ENCODE measurements at places on chromosomes 16 and 17.

DNA sequence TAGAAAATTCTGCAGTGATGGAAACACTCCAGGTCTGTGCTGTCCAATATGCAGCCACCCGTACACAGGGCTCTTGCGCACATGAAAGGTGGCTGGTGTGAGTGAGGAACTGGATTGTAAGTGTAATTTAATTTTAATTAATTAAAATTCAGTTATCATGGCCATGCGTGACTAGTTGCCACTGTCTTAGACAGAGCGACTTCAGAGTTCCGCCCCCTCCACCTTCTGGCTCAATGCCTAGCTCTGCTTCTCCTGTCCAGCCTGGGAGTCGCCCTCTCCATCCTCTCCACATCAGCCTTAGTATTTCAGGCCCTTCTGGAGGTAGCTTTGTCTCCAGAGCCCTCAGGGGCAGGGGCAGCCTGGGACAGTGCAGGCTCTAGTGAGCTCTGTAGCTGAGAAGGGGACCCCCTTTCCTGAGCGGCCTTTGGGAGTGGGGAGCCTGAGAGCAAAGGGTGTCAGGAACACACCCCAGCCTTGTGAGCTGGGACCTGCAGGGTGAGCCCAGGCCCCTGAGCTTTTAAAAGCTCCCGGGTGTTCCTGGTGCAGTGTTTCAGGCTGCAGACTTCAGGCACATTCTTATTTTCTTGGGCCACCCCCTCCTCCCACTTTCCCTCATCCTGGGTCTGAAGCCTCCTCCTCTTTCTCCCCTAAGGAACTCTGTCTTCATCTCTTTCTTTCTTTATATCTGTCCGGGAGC is 99.4 kb downstream of the IRF8 start:
- no peak for DNase-seq

- no peak for DNase-seq
These were observed 19.0 kb downstream of the CACNG4 start for GRCh38 chr17:66983414-66984021.

DNA sequence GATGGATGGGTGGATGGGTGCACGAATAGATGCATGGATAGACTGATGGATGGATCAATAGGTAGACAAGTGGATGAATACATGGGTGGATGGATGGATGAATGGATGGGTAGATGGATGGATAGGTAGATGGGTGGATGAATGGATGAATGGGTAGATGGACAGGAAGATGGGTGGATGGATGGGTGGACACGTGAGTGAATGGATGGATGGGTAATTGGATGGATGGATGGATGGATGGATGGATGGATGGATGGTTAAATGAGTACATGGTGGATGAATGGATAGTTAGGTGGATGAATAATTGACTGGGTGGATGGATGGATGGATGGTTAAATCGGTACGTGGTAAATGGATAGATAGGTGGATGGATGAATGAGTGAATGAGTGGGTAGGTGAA is 89.7 kb upstream of the ZNF469 start:
- DNase-seq, result no peak

DNA sequence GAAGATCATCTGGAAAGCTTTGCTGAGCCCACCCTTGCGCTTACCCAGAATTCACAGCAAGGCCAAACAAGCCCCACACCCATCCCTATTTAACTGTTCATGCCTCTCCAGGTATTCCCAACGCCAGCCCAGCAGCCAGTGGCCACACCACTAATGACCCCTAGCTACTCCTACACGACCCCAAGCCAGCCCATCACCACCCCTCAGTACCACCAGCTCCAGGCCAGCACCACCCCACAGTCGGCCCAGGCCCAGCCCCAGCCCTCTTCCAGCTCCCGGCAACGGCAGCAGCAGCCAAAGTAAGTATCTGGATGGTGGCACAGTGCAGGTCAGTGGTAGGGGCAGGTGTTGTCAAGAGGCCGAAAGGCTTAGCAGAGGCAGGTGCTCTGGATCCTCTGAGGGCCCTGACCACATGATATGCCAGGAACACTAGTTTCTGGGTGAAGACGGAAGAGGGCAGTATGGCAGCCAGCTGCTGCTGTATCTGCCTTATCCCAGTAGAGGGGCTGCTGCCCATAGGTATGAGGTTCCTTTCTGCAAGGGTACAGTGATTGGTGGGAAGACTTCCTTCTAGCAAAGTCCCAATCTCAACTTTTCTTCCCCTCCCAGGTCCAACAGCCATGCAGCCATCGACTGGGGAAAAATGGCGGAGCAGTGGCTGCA is 10.7 kb downstream of the PROCA1 start:
- DNase-seq, result no peak

GRCh38 chr17:41917679-41918313 is 955 bp downstream of the ACLY start:
- no peak for DNase-seq

- DNase-seq, result no peak
These were observed 14.1 kb upstream of the SLC16A5 start for GRCh38 chr17:75073618-75074047.

DNA sequence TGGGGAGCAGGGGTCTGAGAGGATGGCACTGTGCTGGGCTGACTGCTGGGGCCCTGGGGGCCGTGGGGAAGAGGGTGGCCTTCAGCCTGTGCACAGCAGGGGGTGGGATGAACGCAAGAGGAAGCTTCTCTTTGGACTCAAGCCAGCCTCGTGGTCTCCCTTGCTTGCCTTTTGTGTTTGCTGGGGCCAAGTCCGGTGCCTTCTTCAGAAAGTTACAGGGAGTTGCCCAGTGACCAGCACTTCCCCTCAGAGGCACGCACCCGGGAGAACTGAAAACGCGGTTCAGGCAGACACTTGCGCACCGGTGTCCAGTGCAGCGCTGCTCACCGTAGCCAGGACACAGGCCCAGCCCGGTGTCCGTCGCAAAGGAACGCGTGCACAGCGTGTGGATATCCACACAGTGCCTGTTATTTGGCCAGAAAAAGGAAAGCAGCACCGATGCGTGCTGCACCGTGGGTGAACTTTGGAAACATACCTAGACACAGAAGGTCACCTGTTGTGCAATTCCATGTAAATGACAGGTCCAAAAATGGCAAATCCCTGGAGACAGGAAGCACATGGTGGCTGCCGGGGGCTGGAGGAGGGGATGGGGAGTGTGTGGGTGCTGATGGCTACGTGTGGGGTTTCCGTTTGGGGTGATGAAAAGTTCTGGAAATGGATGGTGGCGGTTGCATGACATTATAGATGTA is 29.4 kb upstream of the NUDT16L1 start:
- peak; percentile 94 for DNase-seq

DNA sequence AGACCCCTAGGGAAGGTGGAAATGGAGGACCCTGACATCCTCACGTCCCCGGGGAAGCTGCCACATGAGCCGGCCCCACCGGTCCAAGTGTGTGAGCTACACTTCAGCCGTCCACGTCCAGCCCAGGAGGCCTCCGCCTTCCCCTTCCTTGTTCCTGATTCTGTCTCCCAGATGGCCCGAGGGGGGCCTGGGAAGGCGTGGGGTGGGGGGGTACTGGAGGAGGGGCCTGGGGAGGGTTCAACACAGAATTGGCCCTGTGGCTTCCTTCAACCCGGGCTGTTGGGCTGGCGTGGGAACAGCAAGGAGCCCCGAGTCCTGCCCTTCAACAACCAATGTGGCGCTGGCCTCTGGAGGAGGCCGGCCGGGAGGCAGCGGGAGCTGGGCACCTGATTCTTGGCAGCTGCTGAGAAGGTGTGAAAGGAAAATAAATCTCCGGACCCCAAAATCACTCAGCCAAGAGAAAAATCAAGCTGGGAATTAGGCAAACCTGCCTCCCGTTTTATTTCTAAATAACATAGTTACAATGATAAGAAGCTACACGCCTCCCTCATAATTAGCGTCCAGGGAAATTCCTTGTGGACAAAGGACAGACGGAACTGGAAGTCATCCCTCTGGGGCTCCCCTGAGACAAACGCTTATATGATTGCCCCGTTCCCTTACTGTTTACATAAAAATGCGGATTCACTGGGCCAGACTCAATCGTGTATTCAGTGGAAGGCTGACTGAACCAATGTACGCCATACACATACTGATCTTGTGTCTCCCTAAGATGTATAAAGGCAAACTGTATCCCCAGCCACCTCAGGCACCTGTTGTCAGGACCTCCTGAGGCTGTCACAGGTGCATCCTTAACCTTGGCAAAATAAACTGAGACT is 1.8 kb upstream of the APRT start:
- DNase-seq, result no peak

DNA sequence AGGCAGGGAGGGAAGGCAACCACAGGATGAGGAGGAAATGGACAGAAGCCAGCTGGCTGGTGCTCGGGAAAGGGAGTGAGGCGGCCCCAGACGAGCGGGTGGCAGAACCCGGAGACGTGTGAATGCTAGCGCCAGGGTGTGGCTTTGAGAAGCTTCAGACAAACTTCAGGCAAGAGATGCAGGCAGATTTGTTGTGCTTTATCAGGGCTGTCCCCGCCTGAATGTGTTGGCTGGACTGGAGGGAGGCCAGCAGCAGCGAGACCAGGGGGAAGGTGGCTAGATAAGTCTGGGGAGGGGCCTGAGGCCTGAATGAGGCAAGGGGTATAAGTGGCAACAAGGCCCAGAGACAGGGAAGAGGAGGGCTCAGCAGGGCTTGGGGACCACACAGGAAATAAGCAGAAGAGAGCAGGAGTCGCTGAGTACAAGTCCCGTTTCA is 22.0 kb downstream of the CAMKK1 start:
- no peak for DNase-seq
